C1 segment of cervical spinal cord (tissue), 14 donors: ENCODE measurements at places on chromosomes 11 and 22.
A peak's percentile ranks its signal among the peaks of the same experiment; 100 is the strongest.

GRCh38 chr11:12287374-12288211 lies 89.8 kb upstream of the PARVA start:
- DNase-seq, result no peak

- no peak for DNase-seq
These were observed 17.8 kb upstream of the CSNK1E start for GRCh38 chr22:38335077-38335476.

DNA sequence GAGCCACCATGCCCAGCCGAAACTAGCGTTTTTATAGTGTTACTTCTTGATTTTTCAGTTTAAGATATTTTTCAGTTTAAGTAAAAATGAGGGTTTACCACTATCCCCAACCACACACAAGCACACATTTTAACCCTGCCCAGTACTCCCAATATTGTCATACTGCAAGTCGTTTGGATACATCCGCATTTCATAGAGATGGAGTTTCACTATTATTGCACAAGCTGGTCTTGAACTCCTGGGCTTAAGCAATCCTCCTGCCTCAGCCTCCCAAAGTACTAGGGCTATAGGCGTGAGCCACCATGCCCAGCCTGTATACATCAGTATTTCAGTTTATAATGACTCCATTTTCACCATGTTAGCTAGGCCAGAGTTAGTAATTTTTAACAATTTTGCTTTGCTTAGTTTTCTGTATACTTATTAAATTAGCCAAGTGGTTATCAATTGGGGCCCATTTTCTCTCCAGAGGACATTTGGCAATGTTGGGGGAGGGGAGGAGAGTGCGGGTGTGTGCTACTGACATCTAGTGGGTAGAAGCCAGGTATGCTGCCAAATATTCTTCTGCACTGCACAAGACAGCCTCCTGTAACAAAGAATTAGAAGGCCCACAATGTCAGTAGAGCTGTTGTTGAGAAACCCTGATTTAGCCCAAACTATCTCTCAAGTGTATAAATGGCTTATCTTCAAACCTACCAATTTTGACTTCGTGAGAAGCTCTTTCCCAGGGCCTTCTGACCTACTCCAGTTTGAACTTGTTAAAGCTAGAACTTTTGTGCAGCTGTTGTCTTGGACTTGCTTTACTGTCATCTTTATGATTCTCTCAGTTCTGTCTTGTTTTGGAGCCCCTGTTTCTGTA lies 7.3 kb downstream of the USP47 start:
- DNase-seq, result peak; percentile 24

DNA sequence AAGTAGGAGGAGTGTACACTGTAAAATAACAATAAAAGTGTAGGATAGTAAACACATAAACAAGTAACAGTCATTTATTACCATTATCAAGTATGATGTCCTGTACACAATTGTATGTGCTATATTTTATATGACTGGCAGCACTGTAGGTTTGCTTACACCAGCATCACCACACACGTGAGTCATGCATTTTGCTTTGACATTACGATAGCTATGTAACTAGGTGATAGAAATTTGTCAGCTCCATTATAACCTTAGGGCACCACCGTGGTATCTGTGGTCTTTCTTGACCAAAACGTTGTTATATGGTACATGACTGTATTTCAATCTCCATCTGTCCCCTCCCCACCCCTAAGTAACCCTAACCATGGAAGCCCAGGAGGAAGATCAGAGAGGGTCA lies 1.1 kb downstream of the DNAL4 start:
- no peak for DNase-seq

- DNase-seq, result no peak
These were observed 247.5 kb upstream of the ZBED5 start for GRCh38 chr11:11105361-11105760.

GRCh38 chr11:77299528-77299993 lies 1.9 kb downstream of the GDPD4 start:
- no peak for DNase-seq

- DNase-seq, result peak; percentile 68
These were observed 599 bp downstream of the SIK3 start for GRCh38 chr11:117097389-117098268.

GRCh38 chr11:128662960-128663359 lies 30.9 kb upstream of the FLI1 start:
- DNase-seq, result no peak

DNA sequence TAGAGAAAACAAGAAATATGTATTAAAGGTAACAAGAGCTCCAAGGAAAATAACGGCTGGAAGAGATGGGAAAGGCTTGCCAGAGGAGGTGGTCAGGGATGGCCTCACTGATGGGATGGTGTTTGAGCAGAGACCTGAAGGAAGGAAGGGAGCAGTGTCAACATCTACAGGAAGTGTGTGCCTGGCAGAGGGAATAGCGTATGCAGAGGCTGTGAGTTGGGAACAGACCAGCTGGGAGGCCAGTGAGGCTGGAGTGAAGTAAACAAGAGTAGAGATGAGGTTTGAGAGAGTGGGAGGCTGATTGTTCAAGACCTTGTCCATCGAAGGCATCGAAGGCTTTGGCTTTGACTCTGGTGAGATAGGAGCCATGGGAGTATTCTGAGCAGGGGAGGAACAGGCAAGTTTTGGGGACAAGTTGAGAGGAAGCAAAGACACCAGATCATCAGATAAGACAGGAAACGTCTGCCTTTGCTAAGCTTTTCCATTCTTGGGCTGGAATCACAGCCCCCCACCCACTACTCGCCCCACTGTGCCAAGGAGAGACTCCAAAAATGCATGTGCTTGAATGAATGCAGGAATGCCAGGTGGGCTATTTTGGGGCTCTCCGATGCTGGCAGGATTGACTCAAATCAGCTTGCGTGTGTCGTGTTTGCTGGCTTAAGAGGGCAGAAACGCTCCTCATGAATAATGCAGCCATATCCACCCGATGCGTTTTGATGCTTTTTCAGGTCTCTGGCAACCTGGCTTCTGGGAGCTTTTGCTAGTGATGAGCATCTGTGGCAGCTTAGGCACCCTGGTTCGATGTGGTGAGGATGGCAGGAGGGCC lies 7.2 kb downstream of the SGSM1 start:
- no peak for DNase-seq

- DNase-seq, result no peak
These were observed 31.8 kb downstream of the MICAL2 start for GRCh38 chr11:12142176-12142575.
